CD4-positive, alpha-beta T cell treated with Interleukin-17A for 1 hour (primary cell): ENCODE measurements at places on chromosomes 2 and 18.

DNA sequence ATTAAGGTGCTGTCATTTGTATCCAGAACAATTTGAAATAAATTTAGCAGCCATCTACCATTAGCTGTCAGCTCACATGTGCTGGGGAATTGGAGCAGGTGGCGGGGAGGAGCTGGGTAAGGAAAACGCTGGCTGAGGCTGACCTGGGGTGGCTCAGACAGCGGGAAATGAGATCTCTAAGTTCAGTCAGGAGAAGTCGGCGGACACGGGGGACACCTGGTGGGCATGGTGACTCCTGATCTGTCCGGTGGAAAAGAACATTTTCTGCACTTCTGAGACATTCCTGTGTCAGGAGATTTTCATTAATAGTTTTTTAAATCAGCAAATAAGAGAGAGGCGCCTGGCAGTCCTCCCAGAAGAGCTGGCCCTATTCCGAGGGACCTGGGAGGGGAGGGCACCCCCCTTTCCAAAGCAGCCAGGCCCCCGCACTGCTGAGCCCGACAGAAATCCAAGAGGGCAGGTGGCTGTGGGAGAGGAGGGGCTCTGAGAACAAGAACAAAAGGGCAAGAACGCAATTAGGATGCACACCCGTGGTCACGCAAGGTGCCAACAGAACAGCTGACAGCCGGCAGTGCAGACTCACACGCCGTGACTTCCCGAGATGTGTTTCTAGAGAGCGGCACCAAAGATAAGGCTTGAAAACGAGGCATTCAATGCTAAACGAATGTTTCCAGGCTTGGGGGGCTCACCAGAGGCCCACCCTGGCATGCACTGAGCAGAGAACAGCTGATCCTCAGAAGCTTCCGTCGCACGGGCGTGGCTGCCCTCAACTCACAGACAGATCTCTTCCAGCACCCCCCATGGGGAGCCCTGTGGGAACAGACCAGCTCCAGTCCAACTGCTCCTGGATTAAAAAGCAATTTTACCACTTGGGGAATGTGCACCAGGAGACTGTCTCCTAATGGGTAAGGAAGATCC lies 26.4 kb downstream of the SLC66A2 start:
- DNase-seq: no peak

- no peak for DNase-seq
Observed at GRCh38 chr18:39681061-39681460, 2115.5 kb upstream of the CELF4 start.

- DNase-seq: no peak
Observed at GRCh38 chr2:59428940-59429339, 1124.5 kb downstream of the BCL11A start.

- no peak for DNase-seq
Observed at GRCh38 chr18:71022389-71022788, 733.5 kb downstream of the SOCS6 start.

- DNase-seq: no peak
Observed at GRCh38 chr2:129274918-129275317, 704.5 kb upstream of the RAB6C start.

GRCh38 chr2:233794128-233794658 lies 16.1 kb downstream of the MROH2A start:
- DNase-seq: no peak

- DNase-seq: no peak
Observed at GRCh38 chr2:55879976-55880375, 43.6 kb downstream of the EFEMP1 start.

DNA sequence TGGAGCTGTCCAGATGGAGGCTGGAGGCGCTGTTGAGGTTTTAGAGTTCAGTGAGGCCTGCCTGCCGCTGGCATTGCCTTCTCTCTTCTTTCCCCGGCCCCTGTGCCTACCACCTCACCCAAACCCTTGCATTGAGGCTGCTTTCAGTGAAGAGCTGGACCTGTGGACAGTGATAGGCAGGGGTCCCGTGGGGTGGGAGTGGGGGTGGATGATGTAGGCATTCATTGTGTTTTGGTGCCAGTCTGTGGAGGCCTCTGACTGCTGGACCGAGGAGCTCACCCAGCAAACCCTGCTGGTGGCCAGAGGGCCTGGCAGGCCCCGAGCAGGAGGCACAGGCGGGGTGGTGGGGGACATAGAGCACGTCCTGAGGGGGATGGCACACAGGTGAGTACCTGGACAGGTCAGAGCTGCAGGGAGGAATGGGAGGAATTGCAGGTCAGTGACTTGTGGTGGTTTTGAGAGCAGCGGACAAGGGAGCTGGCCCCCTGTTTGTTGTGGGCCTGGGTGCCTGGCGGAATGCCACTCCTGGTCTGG lies 35.6 kb downstream of the NGEF start:
- DNase-seq: no peak

DNA sequence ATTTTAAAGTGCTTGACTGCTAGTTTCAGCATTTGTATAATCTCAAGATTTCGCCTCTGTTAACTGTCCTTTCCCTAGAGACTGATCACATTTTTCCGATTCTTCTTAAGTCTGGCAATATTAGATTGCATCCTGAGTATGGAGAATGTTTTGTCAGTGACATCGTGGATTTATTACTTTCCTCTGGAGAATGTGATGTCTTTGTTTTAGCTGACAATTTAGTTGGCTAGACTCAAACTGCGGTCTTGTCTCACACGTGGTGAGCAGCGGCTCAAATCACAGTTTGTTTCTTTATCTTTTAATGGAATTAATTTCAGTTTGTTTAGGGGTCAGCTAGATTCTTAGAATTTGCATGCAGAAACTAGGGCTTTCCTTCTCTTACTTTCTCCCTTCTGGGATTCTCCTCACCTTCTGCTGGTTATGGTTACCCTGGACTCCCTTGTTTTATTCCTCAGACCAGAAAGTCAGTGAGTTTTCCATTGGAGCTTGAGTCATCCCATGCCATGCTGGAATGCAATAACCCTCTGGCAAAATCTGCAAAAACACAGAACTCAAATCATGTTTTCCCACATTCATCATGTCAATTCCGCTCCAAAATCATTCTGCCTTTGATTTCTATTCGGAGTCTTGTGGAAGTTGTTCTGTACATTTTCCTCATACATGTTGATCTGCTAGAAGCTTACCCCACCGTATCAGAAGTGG lies 327.2 kb upstream of the TRIB2 start:
- DNase-seq: no peak

DNA sequence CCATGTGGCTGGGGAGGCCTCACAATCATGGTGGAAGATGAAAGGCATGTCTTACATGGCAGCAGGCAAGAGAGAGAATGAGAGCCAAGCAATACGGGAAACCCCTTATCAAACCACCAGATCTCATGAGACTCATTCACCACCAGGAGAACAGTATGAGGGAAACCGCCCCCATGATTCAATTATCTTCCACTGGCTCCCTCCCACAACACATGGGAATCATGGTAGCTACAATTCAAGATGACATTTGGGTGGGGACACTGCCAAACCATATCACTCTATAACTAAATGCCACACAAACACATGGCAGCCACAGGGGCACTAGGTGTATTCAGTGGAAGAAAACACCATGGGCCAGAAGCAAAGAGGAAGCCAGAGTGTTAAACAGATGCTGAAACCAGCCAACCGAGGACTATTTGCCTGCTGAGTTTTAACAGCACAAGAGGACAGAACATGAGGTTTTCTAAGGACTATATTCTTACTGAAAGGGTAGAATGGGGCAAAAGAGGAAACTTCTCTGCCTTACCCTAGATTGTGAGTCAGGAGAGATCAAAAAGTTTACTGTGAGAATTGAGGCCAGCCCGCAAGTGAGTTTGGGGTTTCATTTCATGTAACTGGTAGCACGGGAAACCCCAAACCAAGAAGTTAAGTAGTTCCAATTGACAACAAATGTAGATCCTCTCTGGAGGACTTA lies 49.2 kb downstream of the SIGLEC15 start:
- DNase-seq: peak; percentile 69

- DNase-seq: peak; percentile 37
Observed at GRCh38 chr2:207352978-207353671, 176.6 kb upstream of the CREB1 start.

- no peak for DNase-seq
Observed at GRCh38 chr2:106572541-106573450, 85.6 kb downstream of the CD8B2 start.

GRCh38 chr18:36513556-36513955 lies 216.0 kb downstream of the FHOD3 start:
- no peak for DNase-seq

- no peak for DNase-seq
Observed at GRCh38 chr18:41069167-41069566, 885.9 kb upstream of the PIK3C3 start.

- DNase-seq: no peak
Observed at GRCh38 chr2:55958756-55959155, 35.2 kb upstream of the EFEMP1 start.

DNA sequence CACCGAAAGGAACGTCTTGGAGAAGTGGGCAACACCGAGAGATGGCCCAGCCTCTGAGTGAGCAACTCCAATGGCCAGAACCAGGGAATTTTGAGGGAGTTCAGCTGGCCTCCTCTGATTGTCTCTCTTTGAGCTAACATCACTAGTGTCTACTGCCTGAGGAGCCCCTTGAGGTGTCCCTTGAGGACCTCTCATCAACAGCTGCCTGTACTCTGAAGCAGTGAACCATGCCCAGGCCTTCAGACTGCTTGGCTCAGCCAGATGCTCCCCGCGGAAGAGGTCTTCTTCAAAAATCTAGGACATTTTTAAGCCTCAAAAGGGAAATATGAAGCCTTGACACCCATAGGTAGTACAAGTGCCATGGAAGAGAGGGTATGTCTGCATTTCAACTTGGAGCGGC lies 430.4 kb downstream of the TXNL1 start:
- no peak for DNase-seq

DNA sequence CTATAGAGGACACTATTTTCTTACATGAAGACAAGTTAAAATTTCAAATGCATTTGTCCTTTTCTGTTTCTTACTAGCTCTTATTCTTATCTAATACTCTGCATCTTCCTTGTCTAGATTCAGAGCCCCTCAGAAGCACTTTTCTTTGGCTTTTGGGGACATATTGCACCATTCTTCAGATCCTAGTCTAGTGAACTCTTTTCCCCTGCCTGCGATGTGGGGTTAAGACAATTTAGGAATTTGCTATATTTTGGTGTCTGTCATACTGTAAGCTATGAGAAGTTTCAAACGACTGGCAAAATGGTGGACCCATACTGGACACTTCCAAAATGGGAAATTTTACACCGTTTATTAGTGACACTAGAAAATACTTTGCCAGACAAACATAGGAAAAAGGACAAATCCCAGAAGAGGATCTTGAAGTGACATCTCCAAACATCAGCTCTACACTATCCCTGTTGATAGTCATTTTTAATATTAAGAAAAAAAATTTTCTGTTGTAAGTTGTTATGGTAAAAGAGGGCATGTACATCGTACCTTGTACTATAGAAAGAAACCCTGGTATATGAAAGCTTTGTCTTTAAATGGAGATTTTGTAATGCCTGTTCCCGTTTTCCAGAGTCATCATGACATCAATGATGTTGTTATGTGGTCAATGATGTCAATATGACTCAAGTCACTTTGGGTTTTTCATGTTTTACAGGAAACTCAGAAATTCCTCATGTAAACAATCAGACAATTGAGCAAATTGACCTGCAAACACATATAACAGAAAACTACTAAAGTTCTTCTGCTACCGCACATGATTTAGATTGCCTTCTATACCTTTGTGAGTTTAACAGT lies 4.4 kb upstream of the KYNU start:
- peak; percentile 17 for DNase-seq

- no peak for DNase-seq
Observed at GRCh38 chr2:172489681-172490080, 62.3 kb downstream of the ITGA6 start.

- DNase-seq: peak; percentile 28
Observed at GRCh38 chr18:76374330-76375281, 120.4 kb downstream of the ZNF516 start.

- no peak for DNase-seq
Observed at GRCh38 chr2:198700319-198700718, 757.4 kb downstream of the SATB2 start.

- DNase-seq: no peak
Observed at GRCh38 chr2:138060301-138060635, 96.0 kb downstream of the HNMT start.

DNA sequence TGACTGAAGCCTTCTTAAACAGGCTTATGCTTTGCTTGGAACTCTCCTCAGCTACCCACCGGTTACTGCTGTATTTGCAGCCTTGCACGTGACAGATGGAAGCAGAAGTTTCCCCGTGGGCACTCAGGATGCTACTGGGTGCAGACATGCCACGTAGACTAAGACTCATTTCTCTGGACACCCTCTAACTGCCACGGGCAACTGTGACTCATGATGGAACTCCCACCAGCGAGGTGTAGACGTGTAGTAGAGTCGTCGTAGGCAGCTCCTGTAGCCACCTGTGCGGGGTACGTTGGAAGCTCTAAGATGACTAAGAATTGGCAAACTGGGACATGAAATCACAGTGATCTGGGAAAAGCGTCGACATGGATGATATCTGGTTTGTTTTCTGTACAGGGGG lies 27.5 kb downstream of the TSHZ1 start:
- DNase-seq: no peak

- DNase-seq: peak; percentile 34
Observed at GRCh38 chr18:23585007-23585871, 1.1 kb downstream of the NPC1 start.

DNA sequence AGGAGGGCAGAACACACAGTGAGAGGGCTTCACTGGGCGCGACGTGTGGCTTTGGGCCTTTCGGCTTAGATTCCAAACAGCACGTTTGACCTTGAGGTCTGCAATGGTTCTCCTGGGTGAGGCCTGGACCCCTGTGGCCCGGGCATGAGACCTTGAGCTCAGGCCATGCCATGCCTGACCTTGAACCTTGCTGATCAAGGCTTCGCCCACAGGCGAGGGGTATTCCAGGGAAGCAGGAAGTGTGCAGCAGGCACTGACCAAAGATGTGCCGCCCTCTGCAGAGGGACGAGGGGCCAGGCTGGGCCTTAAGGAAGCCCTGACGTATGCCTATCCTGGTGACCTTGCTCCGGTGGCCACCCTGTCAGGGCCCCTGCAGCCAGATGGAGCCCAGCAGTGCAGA lies 178.3 kb upstream of the HDAC4 start:
- no peak for DNase-seq

GRCh38 chr2:173523497-173523896 lies 168.8 kb downstream of the CDCA7 start:
- DNase-seq: no peak

DNA sequence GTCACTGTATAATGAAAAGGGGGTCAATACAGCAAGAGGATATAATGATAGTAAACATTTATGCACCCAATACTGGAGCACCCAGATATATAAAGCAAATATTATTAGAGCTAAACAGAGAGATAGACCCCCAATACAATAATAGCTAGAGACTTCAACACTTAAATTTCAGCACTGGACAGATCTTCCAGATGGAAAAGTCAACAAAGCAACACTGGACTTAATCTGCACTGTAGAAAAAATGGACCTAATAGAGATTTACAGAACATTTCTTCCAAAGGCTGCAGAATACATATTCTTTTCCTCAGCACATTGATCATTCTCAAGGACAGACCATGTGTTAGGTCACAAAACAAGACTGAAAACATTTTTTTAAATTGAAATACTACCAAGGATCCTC lies 26.7 kb downstream of the ZBTB14 start:
- DNase-seq: no peak

- no peak for DNase-seq
Observed at GRCh38 chr2:171244466-171244969, 83.8 kb upstream of the TLK1 start.

GRCh38 chr18:21177822-21178221 lies 64.2 kb upstream of the GREB1L start:
- no peak for DNase-seq

- DNase-seq: peak; percentile 36
Observed at GRCh38 chr18:7950380-7951136, 383.4 kb downstream of the PTPRM start.

- DNase-seq: no peak
Observed at GRCh38 chr2:47334356-47335136, 68.4 kb upstream of the MSH2 start.
